ENCODE measurements at places on chromosomes 1 and 21.
A peak's percentile ranks its signal among the peaks of the same experiment; 100 is the strongest.

DNA sequence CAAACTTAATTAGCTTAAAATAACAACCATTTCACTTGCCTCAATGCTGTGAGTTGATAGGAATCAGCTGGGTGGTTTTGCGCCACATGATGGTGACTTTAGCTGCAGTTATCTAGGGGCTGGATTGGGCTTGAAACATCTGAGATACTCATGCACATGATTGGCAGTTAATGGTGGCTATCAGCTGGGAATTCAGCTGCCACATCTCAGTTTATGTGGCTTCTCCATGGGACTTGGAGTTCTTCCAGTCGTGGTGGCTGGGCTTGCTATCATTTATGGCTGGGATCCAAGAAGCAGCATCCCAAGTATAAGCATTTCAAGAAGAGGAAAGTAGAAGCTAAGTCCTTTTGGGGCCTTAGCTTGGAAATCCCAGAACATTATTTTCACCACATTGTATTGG is 36.4 kb downstream of the PDC start:
- no peak for DNase-seq

- no peak for DNase-seq
Observed at GRCh38 chr1:231106347-231106746, 55.5 kb upstream of the TRIM67 start.

- no peak for DNase-seq
Observed at GRCh38 chr1:87806379-87807094, 477.9 kb downstream of the LMO4 start.

DNA sequence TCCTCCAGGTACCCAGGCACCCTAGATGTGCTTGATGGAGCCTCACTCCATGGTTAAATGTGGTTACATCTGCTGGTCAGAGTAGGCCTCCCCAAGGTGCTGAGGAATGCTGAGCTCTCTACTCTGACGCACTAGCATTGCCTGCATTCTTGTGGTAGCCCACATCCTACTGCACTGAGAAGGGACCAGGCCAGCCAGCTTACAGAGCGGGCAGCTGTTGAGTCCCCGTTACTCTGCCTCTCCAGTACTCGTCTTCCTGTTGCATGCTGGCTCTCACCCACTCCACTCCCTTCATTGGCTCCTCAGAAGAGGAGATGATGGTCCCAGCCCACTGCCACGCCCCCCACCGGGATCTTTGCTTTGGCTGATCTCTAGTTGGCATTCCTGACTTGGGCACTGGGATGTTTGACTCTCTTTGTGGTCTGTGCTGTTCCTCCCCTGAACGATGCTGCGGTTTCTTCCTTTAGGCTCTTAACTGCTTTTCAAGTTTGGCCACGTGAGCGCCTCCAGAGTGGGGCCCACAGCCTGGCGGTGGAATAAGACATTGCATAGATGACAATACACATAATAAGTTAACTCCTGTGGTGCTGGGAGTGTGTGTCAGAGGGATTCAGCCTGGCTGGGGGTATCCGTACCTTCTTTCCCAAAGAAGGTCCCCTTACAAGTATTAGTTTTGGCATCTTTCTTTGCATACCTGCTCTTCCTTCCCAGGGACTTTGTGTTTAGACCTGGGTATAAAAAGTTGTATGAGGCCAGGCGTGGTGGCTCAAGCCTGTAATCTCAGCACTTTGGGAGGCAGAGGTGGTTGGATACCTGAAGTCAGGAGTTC is 18.6 kb downstream of the AZIN2 start:
- DNase-seq = peak; percentile 99

- no peak for DNase-seq
Observed at GRCh38 chr1:230832476-230832875, 35.8 kb downstream of the C1orf198 start.

DNA sequence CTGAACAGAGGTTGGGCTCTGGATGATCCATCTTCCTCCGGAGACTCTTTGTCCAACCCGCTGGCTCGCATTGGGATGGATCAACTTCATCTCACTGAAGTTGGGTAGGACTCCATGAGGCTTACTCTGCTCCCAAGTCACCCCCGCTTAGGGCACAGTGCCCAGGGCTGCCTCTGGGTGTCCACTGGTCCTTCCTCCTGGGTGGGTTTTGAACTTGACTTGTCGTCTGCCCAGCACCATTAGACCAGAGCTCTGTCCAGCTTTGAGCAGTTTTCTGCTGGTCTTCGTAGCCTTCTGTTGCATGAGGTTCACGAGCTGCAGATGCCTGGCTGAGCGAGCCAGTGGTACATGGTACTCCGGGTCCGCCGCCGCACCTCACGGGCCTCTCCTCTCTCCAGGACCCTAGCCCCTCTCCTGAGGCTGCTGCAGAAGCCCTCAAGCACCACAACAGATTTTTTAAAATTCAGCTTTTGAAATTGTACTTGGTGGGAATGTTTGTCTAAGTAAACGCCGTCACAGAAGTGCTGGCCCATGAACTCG is 33.8 kb upstream of the COL6A1 start:
- no peak for DNase-seq

GRCh38 chr1:236809148-236809547 is 14.1 kb downstream of the MTR start:
- no peak for DNase-seq

- peak; percentile 83 for DNase-seq
Observed at GRCh38 chr1:206672844-206673758, 11.6 kb upstream of the MAPKAPK2 start.

DNA sequence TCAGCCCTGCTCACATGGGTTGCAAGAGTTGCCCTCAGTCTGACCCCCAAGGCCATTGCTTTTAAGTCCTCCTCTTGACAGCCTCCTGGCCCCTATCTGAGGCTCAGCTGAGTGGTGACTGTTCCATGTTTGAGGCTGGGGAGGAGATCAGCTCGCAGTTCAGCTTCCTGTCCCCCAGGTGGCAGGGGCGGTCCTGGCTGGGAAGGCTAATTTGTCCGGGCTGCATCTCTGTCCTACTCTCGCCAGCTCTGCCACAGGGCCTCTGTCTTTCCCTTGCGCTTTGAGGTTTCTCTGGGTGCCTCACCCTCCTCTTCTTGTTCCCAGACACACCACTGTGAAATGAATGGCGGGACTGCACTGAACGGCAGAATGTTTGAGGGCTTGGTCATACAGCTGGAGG is 157.3 kb downstream of the KCNJ6 start:
- DNase-seq = peak; percentile 19

DNA sequence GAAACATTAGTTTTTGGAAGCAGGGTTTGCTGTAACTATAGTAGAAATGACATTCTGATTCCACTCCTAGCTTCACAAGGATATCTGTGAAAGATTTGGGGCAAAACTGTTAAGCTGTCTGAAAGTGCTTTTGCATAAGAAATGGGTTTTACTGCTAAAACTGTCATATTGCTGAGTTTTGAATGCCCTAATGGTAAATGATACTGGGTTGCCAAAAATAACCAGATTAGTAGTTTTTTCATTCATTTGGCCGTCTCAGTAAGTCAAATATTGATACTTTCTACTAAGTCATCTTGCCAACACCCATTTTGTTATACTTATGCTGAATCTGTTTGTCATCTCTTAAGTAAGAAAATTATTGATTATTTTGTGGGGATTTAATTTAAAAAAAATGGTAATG is 399 bp upstream of the PTPRC start:
- no peak for DNase-seq

GRCh38 chr1:8381618-8382017 is 63.7 kb downstream of the SLC45A1 start:
- DNase-seq = no peak

DNA sequence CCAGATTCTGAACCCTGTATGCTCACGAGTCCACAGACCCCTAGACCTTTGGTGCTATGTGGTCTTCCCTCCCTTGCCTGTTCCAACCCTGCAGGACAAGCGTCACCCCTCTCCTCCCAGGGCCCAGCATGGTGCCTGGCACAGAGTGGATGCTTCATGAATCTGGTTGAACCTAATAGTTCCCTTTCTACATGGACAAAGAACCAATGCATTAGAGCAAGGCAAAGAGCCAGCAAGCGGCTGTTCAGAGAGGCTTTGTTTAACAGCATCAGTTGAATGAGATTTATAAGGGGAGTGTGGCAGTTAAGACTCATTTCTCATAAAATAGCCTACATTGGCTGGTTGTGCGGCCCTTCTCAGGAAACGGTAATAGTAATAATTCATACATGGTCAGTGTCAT is 14.9 kb downstream of the SLC26A9 start:
- no peak for DNase-seq

- DNase-seq = no peak
Observed at GRCh38 chr1:166814611-166815010, 24.7 kb upstream of the POGK start.

DNA sequence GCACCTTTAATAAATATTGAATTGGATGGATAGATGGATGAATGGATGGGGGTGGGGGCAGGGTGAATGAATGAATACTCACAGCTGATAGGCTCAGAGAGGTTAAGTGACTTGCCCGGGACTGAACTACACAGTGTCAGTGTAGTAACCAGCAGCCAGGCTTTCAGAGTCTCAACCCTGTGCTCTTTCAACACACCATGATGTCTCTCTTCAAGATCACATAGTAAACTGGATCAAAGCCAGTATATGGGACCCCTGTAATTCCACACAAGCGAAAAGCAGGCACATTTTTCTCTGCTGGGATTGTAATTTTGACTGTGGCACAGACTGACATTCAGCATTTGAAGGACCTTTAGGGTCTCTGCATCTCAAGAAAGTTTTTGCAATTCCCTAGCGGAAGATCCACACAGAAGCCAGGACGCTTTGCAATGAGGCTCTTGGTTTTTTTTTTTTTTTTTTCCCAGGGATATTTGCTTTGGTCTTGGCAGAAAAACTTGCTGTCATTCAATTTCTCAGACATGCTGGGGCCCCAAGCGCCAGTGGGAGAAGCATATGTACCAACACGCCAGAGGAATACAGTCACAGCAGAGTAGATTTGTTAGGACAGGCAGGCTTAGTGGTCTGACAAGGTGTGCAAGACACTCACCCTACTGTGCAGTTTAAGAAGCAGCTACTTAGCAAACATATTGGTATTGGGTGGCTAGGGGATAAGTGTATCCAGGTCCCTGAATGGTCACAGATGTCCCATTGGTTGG is 213.1 kb upstream of the CAMK1G start:
- no peak for DNase-seq

DNA sequence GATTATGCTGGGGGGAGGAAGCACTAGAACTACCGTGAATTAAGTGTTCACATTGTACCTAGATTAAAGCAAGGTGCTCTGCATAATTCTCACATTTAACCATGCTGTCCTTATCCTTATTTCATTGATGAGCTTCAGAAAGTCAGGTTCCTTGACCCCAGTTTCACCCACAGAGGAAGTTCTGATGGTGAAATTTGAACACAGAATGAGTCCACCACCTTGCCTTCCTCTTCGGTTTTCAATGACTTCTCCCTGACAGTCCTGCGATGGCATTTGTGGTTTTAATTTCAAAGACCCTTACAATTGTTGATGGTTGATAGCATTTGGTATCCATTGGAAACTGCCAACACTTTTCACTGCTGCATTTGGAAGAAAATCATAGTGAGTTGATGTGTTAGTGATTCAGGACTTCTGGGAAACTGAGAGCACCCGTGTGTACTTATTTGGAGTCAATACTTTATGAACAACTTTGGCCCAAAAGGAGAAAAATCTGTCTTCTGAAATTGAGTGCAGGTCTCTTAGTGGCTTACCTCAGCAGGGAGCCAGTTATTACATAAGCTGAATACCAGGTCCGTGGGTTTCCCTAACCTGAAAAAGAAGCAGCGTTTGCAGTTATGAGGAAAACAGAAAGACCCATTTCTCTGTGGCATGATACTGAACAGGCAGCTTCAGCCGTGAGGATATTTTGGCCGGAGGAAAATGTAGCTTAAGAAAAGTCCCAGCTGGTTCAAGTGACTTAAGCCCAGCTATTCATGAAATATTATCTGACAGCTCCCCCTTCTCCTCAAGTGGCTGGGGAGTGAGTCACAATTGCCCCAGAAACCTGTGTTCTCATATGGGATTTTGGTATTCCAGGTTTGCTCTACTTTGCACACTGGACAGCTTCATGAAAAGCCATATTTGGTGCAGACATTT is 47.5 kb downstream of the ROR1 start:
- DNase-seq = no peak

GRCh38 chr1:204323887-204324286 is 35.8 kb downstream of the PLEKHA6 start:
- DNase-seq = no peak

- no peak for DNase-seq
Observed at GRCh38 chr1:192877283-192877886, 68.5 kb downstream of the RGS2 start.

- DNase-seq = no peak
Observed at GRCh38 chr1:223707256-223708000, 4.9 kb upstream of the CAPN2 start.

GRCh38 chr1:100027212-100027611 is 57.4 kb downstream of the SLC35A3 start:
- no peak for DNase-seq

DNA sequence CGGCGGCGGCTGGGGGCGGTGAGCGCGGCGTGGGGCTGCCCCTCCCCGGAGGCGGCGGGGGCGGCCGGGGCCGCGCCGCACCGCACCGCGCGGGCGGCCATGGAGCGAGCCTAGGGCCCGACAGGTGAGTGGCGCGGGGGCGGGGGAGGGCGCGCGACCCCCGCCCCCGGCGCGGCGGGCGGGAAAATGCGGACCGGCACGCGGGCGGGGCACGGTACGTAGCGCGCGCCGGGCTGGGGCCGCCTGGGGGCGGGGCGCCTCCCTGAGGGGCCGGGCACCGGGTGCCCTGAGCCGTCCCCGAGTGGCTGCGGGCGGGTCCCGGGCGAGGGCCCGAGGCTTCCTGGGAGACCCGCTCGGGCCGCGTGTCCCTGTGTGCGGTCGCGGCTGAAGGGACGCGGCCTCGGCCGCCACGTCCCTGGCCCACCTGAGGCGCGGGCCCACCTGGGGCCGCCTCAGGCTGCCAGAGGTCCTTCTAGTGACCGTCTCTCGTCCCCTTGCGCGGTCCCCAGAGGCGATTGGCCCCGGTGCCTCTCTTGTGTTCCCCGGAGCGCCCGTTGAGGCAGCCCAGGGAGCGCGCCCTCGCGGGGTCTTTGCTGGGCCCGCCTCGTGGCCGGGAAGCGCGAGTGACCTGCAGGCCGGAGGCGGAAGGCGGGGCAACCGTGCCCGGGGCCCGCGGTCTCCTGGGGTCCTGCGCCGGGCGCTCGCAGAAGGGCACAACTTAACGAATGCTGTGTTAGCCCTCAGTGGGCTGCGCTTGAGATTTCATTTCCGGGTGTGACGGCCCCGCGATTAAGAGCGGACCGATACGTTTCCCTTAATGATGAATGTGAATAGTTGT is 500 bp downstream of the FAM20B start:
- peak; percentile 28 for DNase-seq

GRCh38 chr21:16070207-16070651 is 340.4 kb downstream of the USP25 start:
- no peak for DNase-seq

GRCh38 chr21:17690078-17690494 is 77.4 kb upstream of the BTG3 start:
- no peak for DNase-seq

DNA sequence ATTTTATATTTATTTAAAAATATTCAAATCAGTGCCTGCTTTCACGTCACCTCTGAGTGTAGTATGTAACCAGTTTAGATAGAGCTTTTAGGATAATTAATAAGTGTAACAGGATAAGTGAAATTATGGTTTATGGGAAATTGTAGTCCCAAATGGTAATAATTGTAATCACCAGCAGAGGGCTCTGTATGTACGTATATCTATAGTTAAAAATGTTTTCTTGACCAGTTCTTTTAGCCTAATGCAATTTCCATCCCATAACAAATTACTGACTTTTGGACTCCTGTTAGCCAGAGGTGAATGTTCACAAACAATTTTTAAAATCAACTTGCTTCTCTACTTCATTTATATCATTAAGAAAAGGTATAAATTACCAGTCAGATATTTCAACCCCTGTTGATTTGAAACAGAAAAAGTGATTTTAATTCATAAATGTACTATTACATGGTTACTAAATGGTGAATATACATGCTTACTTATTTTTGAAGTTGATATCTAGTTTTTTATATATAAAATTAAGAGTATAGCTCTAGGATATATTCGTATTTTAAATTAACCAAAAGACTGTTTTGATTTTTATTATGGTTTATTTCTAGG is 25.3 kb downstream of the SLC30A7 start:
- DNase-seq = peak; percentile 44

Data from AML-193 (cell line).